ENCODE measurements at places on chromosomes 1 and 21.

GRCh38 chr1:151584780-151585179 lies 27.1 kb upstream of the SNX27 start:
- DNase-seq: no peak

DNA sequence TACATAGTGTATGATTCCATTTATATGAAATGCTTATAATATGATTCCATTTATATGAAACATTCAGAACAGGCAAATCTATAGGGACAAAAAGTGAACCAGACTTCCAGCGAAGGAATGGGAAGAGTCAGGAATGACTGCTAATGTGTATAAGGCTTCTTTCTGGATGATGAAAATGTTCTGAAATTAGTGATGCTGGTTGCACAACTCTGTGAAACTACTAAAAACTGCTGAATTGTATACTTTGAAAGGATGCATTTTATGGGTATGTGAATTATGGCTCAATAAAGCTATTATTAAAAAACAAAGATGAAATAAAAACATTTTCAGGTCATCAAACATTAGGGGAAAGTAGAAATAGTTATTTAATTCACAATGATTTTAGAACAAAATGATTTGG lies 14.1 kb upstream of the IL24 start:
- no peak for DNase-seq

GRCh38 chr1:223233410-223234169 lies 90.5 kb upstream of the TLR5 start:
- no peak for DNase-seq

DNA sequence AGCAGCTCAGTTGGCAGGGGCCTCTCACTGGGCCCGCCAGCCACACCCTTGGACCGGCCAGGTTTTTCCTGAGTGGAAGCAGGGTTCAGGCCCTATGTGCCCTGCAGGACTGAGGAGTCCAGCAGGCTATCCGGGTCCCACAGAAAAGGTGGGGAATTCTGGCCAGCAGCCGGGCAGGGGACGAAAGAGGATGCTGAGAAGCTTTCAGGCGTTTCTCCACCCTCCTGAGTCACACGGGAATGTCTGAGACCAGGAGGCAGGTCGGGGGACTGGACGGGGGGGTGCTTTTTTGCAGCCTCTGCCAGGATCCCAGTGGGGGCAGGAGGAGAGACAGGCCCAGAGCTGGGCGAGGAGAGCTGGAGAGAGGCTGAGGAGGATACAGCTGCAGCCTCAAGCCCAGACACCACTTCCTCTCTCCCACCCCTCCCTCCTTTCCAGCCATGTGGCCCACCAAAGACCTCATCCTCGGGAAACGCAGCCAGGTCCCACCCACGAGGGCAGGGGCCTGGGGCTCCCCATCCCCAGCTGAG lies 105.4 kb downstream of the SPSB1 start:
- no peak for DNase-seq

DNA sequence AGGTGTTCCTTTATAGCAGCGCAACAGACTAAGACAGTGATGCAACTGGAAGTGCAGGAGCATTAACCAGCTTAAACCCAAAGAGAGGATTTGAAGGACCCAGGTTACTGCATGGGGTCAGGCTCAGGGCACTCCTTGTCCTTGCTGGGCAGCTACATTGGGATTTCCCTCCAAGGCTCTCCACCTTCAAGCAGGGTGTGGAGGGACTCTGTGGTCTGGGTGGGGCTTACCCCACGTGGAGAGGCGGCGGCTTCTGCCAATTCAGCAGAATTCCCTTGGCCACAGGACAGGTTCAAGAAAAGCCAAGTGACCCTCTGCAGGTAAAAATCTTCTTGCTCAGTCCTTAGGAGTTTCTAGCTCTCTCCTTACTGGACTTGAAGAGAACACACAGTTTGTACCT lies 6.5 kb downstream of the RRP1B start:
- no peak for DNase-seq

DNA sequence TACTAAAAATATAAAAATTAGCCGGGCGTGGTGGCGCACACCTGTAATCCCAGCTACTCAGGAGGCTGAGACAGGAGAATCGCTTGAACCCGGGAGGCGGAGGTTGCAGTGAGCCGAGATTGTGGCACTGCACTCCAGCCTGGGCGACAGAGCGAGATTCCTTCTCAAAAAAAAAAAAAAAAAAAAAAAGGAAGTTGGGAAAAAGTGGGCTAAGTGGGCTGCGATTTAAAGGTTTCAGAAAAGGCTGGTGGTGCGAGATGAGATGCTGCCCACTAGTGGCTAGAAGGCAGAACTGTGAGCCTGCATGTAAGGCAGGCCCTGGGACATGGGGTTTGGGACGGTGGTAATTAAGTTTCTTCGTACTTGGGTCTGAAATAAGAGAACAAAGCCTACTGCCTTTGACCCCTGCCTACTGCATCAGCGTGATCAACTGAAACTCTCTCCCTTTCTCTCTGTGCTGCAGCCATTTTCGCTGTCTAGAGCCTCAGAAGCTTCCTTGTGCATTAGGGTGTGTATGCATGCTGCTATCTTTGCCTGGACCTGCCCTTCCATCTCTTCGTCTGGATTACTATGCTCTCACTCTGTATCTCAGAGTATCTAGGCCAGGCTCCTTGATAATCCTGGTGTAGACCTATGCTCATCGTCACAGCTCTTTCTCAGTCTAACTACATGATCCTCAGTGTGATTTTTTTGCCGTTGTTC lies 12.4 kb downstream of the FMOD start:
- DNase-seq: peak; percentile 32

DNA sequence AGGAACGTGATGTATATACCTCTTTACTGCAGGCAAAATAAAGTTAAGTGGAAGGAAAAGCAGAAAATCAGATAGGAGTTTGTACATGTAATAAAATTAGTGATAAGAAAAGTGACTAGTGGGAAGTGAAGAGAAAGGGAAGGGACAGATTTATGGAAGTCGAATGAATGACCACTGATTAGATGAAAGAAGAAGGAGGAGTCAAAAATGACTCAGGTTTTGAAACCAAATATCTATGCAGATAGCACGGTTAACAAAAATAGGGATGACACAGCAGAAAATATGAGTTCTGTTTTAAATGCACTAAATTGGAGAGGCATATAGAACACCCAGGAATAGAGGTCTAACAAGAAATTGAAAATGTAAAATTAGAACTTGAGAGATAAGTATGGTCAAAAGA lies 128.0 kb downstream of the HMCN1 start:
- no peak for DNase-seq

DNA sequence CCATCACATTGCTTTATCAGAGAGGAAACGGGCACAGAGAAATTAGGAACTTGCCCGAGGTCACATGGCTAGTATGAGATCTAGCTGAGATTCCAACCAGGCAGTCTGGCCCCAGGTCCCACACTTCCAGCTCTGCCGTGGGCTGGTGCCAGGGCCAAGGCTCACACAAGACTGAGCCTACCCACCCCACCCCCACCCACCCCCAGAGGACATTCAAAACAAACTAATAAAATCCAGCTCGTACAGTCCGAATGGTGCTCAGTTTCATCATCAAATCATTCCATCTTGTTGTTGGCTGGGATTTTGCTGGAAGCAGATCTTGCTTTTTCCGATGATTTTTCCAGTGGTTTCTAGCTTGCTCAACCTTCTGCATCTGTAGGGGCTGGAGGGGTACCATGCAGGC lies 27.9 kb downstream of the MATN1 start:
- DNase-seq: no peak

DNA sequence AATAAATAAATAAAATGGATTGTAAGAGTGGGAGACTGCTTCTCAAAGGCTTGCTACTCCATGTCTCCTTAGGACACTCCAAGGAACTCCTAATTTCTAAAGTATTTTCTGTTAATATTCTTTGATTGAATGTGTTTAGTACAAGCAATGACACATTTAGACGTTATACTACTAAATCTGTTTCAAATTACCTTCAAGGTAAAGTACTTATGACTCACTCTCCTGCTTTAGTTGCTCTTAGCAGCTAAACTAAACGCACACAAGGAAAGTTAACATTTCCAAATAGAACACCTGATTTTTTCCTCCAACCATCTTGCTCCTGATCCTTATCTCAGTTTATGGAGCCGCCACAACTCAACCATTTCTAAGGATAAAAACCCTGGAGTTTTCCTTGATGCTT lies 969.8 kb upstream of the ADGRL4 start:
- no peak for DNase-seq

GRCh38 chr1:154697710-154698109 lies 89.7 kb upstream of the ADAR start:
- no peak for DNase-seq

- DNase-seq: peak; percentile 10
Measured at GRCh38 chr21:29849735-29850176, 90.0 kb downstream of the GRIK1 start.

- no peak for DNase-seq
Measured at GRCh38 chr1:99763956-99764355, 2.5 kb downstream of the FRRS1 start.

GRCh38 chr1:97877307-97877706 lies 43.5 kb downstream of the DPYD start:
- no peak for DNase-seq

- peak; percentile 32 for DNase-seq
Measured at GRCh38 chr1:59976194-59977074, 49.9 kb upstream of the CYP2J2 start.

- DNase-seq: no peak
Measured at GRCh38 chr1:150089846-150090520, 22.4 kb downstream of the VPS45 start.

GRCh38 chr1:228423404-228424053 lies 6.9 kb upstream of the TRIM17 start:
- DNase-seq: no peak

GRCh38 chr1:6597777-6598131 lies 4.9 kb downstream of the KLHL21 start:
- DNase-seq: no peak

- DNase-seq: no peak
Measured at GRCh38 chr1:228969953-228970800, 234.9 kb downstream of the RHOU start.

GRCh38 chr1:8864713-8865344 lies 13.7 kb downstream of the ENO1 start:
- no peak for DNase-seq

DNA sequence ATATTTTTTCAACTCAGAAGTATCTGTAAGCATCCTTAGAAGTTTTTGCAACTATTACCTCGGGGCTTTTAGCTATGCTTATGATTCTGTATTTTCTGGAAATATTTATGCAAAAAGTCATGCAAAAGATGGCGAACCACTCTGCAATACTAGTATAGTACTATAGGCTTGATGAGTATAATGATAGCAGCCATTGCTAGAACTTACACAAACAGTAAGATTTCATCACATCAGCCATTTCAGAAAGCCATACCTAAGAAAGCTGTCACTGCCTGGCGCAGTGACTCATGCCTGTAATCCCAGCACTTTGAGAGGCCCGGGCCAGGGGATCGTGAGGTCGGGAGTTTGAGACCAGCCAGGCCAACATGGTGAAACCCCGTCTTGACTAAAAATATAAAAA lies 227.1 kb downstream of the LRRC7 start:
- no peak for DNase-seq

DNA sequence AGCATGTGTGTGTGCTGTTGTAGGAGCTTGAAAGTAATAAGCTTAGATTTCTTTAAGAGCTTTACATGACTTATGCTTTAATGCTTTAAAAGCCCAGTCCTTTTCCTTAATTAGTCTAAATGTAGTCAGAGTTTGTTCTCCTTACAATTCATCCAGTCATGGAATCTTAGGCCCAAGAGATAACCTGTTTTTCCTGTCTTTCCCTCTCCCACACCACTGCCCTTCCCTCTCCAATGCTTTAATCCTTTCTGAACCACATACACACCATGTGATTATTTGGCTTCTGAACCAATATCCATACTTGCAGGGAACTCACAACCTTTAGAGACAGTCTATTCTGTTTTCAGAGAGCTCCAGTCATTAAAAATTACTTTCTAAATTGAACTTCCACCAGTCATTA lies 37.6 kb downstream of the ALG6 start:
- no peak for DNase-seq

- no peak for DNase-seq
Measured at GRCh38 chr1:37073854-37074379, 39.6 kb upstream of the GRIK3 start.

DNA sequence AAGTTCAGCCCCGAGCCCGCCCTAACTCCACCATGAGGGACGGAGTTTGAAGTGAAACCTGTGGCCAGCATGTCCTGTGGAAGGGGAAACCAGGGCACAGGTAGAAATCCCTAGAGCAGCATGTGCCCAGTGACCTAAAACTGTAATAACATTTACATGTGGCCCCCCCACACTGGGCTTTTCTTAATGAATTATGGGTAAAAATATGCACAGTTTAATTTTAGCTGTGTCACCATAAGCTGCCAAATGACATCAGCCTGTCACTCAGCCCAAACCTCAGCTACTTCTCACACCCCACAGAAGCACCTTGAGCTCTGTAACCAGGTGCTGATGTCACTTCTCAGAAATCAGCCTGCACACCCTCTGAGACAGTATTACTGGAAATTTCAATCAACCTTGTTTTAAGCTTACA lies 50.0 kb upstream of the SLC19A1 start:
- DNase-seq: peak; percentile 73

- DNase-seq: no peak
Measured at GRCh38 chr1:210061992-210062391, 124.0 kb downstream of the SYT14 start.

GRCh38 chr1:42419126-42419821 lies 36.5 kb downstream of the ZMYND12 start:
- no peak for DNase-seq

GRCh38 chr21:27034796-27035195 lies 67.9 kb upstream of the ADAMTS5 start:
- no peak for DNase-seq

GRCh38 chr1:203638103-203638475 lies 11.5 kb downstream of the ATP2B4 start:
- no peak for DNase-seq

DNA sequence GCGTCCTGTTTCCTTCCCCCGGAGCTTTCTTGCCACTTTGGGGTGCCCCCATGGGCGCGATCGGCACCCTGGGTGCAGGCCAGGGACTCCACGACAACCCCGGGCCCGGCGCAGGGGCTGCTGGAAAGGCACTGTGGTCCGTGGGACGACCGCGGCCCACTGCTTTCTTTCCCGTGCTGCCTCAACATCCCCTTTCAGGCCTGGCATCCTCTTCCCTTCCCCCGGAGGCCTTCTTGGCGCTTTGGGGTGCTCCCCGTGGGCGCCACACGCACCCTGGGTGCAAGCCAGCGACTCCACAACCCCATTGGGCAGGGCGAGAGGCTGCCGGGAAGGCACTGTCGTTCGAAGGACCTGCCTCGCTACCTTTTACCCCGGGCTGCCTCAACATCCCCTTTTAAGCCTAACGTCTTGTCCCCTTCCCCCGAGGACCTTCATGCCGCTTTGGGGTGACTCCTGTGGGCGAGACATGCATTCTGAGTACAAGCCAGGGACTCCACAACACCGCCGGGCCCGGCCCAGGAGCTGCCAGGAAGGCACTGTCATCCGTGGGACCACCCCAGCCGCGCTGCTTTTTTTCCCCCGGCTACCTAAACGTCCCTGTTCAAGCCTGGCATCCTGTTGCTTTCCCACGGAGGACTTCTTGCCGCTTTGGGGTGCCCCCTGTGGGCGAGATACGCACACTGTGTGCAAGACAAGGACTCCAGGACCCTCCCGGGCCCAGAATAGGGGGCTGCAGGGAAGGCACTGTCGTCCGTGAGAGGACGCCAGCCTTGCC lies 137.8 kb downstream of the LIPI start:
- DNase-seq: no peak

Measured in stimulated activated CD4-positive, alpha-beta T cell treated with anti-CD3 and anti-CD28 coated beads, TNF-alpha, amount 100 ng/mL, for 48 hours (primary cell).